ENCODE measurements at places on chromosomes 5 and 9. TPM values are rescaled to one million over a fixed set of nuclear protein-coding genes. Genes with fewer than 3 reads are reported as not detected.
A peak's percentile ranks its signal among the peaks of the same experiment; 100 is the strongest.

DNA sequence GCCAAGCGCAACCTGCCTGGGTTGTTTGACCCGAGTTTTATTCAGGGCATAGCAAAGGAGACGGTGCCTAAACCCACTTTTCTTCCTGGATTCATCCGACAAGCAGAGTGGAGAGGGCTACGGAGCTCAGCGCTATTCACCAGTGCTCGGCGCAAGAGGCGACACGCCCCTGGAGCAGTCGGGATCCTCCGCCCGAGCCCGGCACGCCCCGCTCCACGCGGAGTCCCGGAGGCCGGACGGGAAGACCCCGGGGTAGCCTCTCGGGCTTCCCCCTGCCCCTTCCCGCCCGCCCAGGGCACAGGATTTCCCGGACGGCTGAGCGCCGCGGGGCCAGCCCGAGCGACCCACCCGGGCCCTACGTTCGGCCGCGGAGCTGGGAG, 427 bp downstream of the SERINC5 start:
- DNase-seq, result peak; percentile 58

GRCh38 chr5:90940227-90940995, 381.8 kb downstream of the ADGRV1 start:
- no peak for DNase-seq

GRCh38 chr5:134247428-134248224, 21.8 kb upstream of the PPP2CA start:
- DNase-seq, result peak; percentile 92

DNA sequence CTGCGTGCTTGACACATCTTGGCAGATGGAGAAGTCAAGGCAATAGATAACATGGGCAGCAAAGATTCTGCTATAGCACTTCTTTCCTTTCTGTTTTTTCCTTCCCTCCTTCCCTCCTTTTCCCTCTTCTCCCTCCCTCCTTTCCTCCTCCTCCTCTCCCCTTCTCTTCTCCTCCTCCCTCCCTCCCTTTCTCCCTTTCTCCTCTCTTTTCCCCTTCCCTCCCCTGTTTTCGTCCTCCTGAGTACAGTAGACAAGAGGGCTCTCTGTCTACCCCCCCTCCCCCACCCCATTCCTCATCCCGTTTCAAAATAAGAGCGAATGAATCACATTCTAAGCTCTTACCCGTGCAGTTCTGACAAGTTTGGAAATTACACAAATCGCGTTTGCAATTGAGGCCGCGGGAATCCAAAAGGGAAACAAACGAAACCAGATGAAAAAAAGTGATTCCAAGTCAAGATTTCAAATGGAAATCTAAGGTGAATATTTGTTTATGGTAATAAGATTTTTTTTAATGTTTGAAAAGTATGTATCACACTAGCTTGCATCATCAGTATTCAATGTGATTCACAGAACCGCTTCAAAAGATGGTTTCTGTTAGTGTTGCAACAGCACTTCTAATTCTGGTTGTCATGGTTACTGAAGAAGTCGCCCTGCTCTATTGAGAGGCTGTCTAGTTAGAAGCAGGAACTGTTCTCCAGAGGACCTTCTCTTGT, 1.3 kb downstream of the NIM1K start:
- DNase-seq, result peak; percentile 91

DNA sequence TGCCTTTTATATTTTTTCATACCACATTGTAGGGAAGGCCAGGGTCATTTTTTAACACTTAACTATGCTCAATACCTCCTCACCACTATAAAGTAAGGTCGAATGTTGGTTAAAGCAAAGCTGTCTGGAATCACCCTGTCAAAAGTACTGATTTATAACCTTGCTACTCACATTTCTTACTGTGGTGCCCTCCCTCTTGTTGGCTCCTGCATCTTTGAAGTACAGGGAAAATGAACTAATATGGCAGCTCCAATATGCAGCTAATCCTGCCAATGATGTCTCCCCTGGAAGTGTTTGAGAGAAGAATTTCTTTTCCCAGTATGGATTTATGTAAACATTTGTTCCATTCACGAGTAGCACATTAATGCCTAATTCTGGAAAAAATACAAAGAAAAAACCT, 108.4 kb upstream of the RPS23 start:
- no peak for DNase-seq

- no peak for DNase-seq
Observed at GRCh38 chr5:34656700-34657273, 659 bp downstream of the RAI14 start.

- DNase-seq, result no peak
Observed at GRCh38 chr9:85151162-85151561, 481.6 kb downstream of the NTRK2 start.

DNA sequence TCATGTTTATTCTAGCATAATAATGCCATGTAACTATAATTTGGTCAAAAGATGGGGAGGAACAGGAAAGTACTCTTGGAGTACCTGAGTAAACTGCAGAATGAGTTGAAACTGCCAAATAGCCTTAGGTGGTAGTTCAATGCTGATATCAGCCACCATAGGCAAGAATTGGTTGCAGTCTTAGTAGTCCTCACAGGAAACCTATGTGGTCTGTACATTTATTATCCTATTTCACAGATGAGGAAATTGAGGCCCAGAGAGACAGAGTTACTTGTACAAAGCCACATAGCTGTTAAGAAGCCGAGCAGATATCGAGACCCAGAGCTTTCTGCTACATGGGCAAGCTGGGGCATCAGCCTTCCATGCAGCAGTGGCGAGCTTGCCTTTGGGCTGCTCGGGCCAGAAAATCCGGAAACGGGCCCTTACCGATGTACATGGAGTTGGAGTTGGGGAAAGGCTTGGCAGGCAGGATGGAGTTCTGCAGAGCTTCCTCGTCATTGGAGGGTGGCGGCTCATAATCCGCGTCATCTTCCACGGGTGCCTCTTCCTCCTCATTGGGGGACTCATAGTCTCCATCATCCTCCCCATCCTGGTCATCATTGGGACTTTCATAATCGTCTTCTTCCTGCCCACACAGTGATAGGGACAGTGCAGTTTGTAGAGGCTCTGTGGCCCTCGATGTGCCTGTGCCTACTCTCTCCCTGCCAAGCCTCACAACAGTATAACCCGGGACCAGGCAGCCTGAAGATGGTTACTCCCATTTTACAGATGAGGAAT, 27.1 kb downstream of the LCP2 start:
- DNase-seq, result no peak

- no peak for DNase-seq
Observed at GRCh38 chr5:92401492-92401891, 1018.4 kb upstream of the ARRDC3 start.

- DNase-seq, result no peak
Observed at GRCh38 chr9:136211006-136211405, 6.1 kb upstream of the LHX3 start.

DNA sequence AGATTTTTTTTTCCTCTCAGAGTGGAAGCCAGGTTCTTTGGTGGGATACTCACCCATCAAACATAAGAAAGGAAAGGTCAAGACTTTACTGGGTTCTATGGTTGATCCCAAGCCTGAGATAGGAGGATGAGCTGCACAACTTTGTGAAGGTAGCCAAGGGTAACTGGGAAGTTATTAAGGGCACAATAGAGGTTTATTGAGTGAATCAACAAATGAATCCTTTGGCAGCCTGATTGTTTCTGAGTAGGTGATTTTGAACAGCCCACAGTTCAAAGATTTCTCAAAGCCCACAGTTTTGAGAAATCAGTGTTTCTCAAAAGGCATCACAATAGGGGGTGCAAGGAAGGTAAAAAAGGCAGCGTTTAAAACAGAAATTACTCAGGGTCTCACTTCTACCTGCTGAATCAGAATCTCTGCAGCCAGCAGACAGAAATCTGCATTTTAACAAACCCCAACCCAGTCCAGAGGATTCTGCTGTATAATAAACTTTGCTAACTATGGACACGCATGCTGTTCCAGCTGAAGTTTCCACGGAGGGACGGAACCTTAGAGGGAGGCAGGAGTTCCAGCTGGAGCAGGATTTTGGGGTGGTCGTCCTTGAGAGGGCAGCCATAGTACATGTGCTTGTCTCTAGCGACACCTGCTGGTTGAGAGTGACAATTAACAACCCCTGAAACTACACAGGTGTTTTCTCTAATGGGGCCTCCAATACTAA, 32.7 kb upstream of the FSD1L start:
- DNase-seq, result peak; percentile 60

- no peak for DNase-seq
Observed at GRCh38 chr5:54975701-54976100, 9.7 kb downstream of the ESM1 start.

GRCh38 chr9:97046228-97046627, 7.3 kb upstream of the CTSV start:
- DNase-seq, result no peak

- DNase-seq, result no peak
Observed at GRCh38 chr5:81516091-81516490, 122.2 kb upstream of the ACOT12 start.

- DNase-seq, result peak; percentile 93
Observed at GRCh38 chr5:124746916-124747790, 714 bp upstream of the ZNF608 start.

DNA sequence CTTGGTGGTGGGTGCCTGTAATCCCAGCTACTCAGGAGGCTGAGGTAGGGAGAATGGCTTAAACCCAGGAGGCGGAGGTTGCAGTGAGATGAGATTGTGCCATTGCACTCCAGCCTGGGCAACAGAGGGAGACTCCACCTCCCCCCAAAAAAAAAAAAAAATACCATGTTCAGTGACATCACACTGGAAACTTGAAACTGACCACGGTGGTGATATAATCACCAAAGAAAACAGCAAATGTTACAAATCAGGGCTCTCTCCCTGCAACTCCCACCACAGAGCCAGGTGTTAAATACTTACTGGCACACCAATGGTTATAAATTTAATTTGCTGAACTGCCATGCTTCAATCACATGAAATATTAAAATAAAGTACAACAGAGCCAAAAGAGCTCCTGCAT, 81.4 kb downstream of the ZNF608 start:
- no peak for DNase-seq

GRCh38 chr9:71490810-71491209, 277.5 kb downstream of the CEMIP2 start:
- DNase-seq, result peak; percentile 3

GRCh38 chr5:61486476-61486875, 154.4 kb downstream of the ZSWIM6 start:
- no peak for DNase-seq

DNA sequence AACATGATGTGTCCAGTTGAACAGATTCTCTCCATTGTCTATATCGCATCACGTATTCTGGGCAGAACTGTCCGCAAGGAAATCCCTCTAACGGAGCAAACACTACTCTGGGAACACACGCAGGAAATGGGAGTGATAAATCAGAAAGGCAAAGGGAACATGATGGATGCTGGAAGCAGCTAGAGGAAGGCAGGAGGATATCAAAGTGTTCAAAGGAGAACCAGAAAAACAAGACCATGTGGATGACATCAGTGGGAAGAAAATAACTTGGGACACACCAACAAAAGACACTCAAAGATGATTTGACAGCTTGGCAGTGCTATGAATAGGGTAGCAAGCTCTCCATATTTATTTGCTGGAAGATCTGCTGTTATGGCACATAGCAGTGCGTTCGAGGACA, 142.9 kb downstream of the PLK2 start:
- no peak for DNase-seq

- no peak for DNase-seq
Observed at GRCh38 chr9:134335061-134335460, 8.8 kb downstream of the RXRA start.

DNA sequence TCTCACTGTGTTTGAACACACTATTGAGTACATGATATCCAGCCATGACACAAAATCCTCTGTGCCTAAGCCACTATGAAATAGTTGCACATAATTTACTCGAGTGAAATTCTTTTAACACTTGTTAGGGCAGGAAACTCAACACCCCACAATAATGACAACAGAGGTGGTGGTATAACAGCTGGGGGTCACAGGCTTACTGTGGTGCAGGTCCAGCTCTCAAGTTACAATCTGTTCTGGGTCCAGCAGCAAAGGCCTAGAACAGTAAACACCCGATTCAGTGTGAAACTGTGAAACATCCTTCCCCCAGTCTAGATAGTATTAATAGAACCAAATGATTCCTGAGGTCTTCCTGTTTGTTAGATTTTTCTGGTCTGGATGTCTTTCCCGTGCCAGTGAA, 102.9 kb upstream of the APC start:
- no peak for DNase-seq

GRCh38 chr5:132267931-132268768, 10.7 kb downstream of the PDLIM4 start:
- no peak for DNase-seq

DNA sequence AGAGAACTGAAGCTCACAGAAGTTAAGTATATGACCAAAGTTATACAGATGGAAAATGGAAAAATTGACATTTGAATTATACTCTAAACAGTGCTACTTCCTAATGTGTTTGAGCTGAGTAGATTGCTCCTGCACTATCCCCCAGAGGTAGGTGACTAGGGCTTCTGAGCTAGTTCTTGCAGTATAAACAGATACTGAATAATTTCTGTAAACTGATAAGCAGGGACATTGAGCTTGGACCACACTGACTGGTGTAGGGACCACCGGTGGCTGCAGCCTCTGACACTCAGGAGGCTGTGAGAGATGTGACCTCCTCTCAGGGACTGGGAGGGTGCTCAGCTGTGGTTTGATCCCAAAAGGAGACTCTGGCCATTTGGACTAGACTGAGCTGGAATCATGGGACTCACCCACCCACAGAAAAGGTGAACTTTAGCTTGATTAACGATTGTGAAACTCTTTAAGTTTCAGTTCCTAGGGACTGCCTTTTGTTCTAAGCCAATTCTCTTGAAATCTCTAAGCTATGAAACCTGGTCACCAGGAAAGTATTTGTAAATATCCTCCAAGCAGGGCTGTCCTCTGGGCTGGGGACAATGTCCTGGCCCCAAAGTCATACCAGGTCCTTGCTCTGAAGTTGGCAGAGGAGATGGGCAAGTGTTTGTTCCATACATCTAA, 291.5 kb downstream of the SEC61B start:
- DNase-seq, result no peak

DNA sequence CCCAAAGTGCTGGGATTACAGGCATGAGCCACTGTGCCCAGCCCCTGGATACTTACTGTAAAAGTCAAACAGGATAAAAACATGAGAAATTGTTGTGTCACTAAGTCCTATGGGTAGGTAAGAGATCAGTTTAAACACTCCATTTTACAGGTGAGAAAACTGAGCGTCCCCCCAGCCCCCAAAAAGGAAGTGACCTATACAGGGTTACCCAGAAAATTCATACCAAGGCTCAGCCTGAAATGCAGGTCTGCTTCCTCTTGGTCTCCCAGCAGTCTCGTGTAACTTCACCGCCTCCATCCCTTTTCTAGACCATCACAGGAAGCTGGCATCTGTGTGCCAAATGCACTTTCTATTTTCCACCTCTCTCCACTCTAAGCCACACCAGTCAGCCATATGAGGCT, 57.2 kb downstream of the TMOD1 start:
- DNase-seq, result no peak

- no peak for DNase-seq
Observed at GRCh38 chr9:98728500-98728899, 19.8 kb upstream of the GABBR2 start.

- DNase-seq, result no peak
Observed at GRCh38 chr5:151075698-151076331, 5.0 kb downstream of the TNIP1 start.

- no peak for DNase-seq
Observed at GRCh38 chr9:121679901-121680635, 28.6 kb downstream of the DAB2IP start.

Gene ATOX1
- total RNA-seq, result 44.9 TPM

Gene MCC
- 25.4 TPM for total RNA-seq

Gene PGM5
- total RNA-seq, result 2.6 TPM

Gene NR5A1
- not detected for total RNA-seq

Gene ABL1
- 61.2 TPM for total RNA-seq

Gene PCDHGB3
- 5.2 TPM for total RNA-seq

Gene ABCA1
- 88.3 TPM for total RNA-seq

Gene SPAG8
- 0.86 TPM for total RNA-seq

Gene SLC6A7
- total RNA-seq, result under 0.01 TPM

Gene TSSK1B
- total RNA-seq, result 0.64 TPM

Gene SPINK5
- total RNA-seq, result under 0.01 TPM

Gene DCAF12
- total RNA-seq, result 29.8 TPM

Gene ANKRD31
- total RNA-seq, result under 0.01 TPM

Gene EGFLAM
- 3.0 TPM for total RNA-seq

Measured in fibroblast of villous mesenchyme (primary cell).